ENCODE measurements at places on chromosomes 5 and 9.

DNA sequence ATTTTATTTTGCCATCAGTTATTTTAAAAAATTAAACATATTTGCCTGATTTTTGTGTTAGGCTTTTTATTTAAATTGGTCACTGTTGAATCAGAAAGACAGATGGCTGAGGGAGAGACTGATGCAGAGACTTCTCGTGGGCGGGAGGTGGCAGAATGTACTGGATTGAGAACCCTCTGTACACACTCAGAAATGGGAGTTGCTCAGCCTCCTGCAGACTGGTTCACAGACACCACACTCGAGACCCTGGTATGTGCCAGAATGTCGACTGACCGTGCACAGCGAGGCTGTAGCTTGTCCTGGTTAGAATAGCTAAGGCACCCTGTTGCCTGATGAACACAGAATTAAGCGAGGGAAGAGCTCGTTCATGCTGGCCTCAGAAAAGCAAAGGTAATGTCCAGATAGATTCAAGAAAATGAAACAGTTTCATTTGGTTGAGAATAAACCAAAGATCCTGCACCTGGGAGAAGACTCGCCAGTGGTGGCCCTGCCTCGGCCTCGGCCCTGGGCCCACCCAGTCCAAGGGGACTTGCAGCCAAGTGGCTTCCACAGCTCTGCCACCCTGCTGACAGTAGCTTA is 71.3 kb upstream of the OTULINL start:
- H3K4me3 ChIP-seq, result no peak overlapping the region
- H3K27me3 ChIP-seq, result no peaks in the 10 kb centered on the region
- DNase-seq, result no peak
- peaks cover 20% of the 10 kb centered on the region for H3K36me3 ChIP-seq
- H3K27ac ChIP-seq, result no peak overlapping the region
- H3K4me1 ChIP-seq, result no peaks in the 10 kb centered on the region

- H3K27me3 ChIP-seq, result no peaks in the 10 kb centered on the region
- no peak overlapping the region for H3K27ac ChIP-seq
- H3K4me3 ChIP-seq, result no peak overlapping the region
- no peaks in the 10 kb centered on the region for H3K36me3 ChIP-seq
- no peak for DNase-seq
Measured at GRCh38 chr9:106304401-106304920, 558.5 kb upstream of the ZNF462 start.

- peak overlapping the region; percentile 31 for H3K27ac ChIP-seq
- no peaks in the 10 kb centered on the region for H3K4me1 ChIP-seq
- H3K27me3 ChIP-seq, result no peaks in the 10 kb centered on the region
- H3K4me3 ChIP-seq, result no peak overlapping the region
- H3K36me3 ChIP-seq, result peaks cover 16% of the 10 kb centered on the region
Measured at GRCh38 chr5:154966874-154967273, 26.0 kb downstream of the MRPL22 start.

GRCh38 chr5:40278881-40279280 is 400.8 kb upstream of the PTGER4 start:
- H3K36me3 ChIP-seq, result no peaks in the 10 kb centered on the region
- peaks cover 37% of the 10 kb centered on the region for H3K4me1 ChIP-seq
- H3K27me3 ChIP-seq, result no peaks in the 10 kb centered on the region
- no peak overlapping the region for H3K4me3 ChIP-seq

DNA sequence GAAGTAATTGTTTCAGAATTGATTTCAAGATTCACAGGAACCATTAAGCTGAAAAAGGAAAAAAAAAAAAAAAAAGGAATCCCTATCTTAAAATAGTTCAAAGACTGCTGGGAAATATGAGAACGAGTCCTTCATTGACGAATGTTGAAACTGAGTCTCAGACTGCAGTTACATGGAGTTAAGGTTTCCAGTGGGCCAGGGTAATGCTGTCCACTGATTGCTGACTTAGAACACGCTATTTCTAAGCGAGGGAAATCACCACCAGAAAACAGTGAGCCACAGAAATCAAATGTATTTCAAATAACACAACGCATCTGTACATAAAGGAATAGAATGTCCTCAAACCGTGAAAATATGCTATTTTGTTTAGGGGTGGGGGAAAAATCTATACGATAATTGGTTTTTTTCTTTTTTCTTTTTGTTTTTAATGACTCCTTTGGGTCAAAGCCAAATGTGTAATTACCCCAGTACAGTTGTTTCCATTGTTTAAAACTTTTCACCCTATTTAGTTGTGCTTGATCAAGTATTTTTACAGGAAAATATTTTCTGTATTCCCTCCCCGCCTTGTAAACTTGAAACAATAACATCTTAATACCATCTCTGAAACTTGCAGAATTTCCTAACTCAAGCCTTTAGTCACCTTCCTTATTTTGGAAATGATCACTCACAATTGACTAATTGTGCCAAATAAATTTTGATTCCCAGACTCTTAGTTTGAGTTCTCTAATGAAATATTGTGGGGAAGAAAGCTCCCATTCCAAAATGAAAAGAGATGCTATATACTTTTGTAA is 208.3 kb downstream of the MCTP1 start:
- peaks cover 8% of the 10 kb centered on the region for H3K4me1 ChIP-seq
- no peak overlapping the region for H3K27ac ChIP-seq
- H3K36me3 ChIP-seq, result no peaks in the 10 kb centered on the region
- H3K27me3 ChIP-seq, result no peaks in the 10 kb centered on the region
- DNase-seq, result no peak
